Activated CD4-positive, CD25-positive, alpha-beta regulatory T cell (primary cell): ENCODE measurements at places on chromosomes 6 and 20.

- no peak for DNase-seq
These were observed 12.1 kb upstream of the OCSTAMP start for GRCh38 chr20:46562373-46563169.

GRCh38 chr6:164337024-164337924 lies 922.8 kb downstream of the QKI start:
- DNase-seq: no peak

- DNase-seq: no peak
These were observed 154.8 kb downstream of the RPS12 start for GRCh38 chr6:132969196-132969595.

GRCh38 chr20:57960803-57961575 lies 251.2 kb upstream of the PMEPA1 start:
- no peak for DNase-seq

- DNase-seq: no peak
These were observed 1.5 kb downstream of the MMP24OS start for GRCh38 chr20:35276408-35276807.

DNA sequence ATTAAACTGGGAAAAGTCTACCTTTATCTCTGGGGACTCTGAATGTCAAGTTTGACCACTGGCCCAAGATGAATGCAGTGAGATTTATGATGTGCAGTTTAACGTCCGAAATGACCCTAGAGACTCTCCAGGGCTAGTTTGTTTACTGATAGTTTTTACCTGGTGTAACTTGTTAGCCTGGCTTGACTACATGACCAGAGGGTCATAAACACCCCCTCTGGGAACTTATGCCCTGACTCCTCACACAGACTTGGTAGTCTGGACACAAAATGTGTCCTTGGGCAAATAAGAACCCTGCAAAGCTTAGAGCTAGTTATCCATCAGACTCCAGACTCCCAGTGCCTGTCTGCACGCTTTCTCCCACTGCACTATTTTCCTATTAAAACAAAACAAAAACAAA lies 606.5 kb downstream of the HACE1 start:
- no peak for DNase-seq

GRCh38 chr6:22965889-22966288 lies 396.5 kb downstream of the HDGFL1 start:
- no peak for DNase-seq

DNA sequence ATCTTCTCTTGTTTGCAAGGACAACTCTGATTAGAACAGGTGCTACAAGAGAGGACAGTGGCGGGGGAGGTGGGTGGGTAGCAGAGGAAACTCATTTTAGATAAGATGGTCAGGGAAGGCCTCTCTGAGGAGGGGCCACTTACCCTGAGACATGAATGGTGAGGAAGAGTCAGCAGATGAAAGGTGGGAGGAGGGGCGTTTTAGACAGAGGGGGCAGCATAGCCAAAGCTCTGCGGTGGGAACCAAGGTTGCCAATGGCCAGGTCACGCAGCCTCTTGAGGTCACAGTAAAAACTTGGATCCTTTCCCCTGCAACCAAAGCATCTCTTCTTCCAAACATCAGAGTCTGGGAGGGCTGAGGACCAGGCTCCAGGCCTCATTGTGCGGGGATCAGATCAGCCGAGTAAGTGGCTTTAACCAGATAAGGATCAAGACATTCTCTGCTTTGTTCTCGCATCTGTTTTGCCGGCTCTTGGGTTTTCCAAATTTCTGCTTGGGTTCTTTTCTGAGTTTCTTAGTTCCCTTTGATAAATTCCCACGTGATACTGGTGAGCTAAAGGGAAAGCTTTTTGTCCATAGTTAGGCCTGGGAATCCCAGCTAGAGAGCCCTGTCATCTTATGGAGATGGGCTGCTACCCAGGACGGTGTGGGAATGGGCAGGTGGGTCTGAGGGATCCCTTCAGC lies 5.5 kb upstream of the CD40 start:
- no peak for DNase-seq

DNA sequence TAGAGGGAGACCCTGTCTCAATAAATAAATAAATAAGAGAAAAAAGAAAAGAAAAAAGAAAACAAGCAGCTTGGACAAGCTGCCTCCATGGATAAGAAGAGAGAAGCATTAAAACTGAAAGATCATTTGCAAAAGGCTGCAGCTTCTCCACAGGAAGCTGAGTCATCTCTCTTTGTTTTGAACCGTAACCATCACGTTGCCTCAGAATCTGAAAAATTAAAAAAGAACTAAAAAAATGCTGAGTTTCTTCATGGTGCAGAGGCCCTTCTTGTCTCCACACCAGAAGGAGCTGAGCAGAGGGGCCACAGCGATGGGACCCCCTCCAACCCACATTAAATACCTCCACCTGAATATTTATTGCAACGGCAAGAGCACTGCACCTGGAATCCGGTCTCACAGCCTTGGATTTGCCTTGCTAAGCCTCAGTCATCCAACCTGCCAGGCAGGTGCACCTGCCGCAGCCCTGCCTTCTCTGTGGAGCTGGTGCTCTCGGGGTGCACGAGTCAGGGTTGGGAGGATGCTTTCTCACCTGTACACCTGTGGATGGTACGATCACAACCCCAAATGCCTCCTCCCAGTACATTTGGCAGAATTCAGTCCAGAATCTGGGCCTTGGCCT lies 28.1 kb downstream of the TOX2 start:
- DNase-seq: no peak

DNA sequence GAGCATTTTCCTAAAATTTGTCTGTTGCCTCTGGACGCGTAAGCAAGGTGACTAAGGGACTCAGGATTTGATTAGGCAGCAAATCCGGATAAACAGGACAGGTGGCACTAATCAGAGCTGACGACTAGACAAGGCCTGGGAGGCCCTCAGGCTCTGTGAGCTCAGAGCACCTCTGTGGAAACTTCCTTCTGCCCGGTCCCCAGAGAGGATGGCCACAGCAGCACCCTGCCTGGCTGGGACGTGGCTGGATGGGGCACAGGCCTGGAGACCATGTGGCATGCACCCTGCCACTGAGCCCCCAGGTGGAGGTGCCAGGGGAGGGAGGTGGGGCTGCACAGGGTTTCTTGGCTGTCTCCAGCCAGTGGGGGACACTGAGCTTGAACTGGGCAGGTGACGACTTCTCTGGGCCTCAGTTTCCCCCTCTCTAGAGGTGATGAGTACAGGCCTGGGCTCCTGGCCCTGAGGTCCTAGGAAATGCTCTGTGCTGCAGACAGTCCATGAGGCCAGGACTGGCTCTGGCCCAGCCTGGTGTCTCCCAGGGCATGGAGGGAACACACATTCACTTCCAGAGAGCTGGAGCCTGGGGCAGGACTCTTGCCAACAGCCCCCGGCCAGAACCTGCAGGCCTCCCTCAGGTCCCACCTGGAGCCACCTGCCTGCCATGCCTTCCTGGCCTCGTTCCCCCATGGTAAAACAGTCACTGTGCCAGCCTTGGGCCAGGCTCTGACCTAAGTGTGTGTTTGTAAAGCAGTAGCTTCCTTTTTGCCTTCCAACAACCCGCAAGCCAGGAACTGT lies 39.6 kb upstream of the STX16 start:
- DNase-seq: no peak

DNA sequence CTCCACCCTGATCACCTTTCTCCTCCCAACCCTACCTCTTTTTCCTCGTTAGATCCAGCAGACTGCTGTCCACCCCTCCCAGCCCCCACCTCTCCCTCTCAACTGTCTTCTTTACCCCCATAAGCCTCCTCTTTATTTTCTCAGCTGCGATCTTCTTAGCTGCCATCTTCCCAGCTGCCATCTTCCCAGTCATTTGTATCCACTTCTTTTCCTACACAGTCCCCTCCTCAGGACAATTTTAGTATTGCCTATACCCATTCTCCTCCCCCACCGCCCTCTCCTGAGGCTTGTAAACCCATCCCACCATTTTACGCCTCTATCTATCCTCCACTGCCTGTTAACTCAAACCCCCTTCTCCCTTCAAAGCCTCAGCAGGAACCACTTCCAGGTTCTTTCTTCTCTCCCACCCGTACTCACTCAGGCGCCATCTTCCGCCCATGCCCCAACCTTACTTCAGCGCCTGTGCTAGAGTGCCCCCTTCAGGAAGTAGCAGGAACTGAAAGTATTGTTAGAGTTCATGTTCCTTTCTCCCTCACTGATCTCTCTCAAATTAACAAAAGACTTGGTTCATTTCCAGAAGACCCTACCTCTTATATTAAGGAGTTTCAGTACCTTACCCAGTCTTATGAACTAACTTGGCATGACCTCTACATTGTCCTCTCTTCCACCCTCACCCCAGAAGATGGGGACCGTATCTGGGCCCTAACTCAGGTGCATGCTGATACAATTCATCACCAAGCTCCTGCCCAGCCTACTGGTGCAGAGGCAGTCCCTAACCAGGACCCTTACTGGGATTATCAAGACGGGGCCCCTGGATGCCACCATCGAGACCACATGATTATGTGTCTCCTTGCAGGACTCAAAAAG lies 236.0 kb downstream of the ADGRG6 start:
- DNase-seq: no peak

- DNase-seq: no peak
These were observed 2.8 kb upstream of the ZCCHC3 start for GRCh38 chr20:294602-295001.

- no peak for DNase-seq
These were observed 65.4 kb upstream of the SLC22A16 start for GRCh38 chr6:110541701-110542309.

DNA sequence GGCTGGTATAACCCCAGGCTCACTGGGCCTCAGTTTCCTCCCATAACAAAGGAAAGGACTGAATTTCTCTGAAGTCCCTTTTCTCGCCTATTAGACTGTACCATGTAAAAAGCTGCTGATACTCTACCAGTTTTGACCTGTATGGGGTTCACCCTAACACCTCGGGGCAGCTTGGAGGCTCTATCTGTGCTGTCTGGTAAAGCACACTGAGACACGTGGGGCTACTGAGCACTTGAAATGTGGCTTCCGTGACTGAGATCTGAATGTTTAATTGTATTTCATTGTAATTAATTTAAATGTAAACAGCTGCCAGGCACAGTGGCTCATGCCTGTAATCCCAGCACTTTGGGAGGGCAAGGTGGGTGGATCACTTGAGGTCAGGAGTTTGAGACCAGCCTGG lies 24.0 kb downstream of the BMP7 start:
- no peak for DNase-seq

GRCh38 chr20:5835321-5835821 lies 85.2 kb downstream of the SHLD1 start:
- no peak for DNase-seq

DNA sequence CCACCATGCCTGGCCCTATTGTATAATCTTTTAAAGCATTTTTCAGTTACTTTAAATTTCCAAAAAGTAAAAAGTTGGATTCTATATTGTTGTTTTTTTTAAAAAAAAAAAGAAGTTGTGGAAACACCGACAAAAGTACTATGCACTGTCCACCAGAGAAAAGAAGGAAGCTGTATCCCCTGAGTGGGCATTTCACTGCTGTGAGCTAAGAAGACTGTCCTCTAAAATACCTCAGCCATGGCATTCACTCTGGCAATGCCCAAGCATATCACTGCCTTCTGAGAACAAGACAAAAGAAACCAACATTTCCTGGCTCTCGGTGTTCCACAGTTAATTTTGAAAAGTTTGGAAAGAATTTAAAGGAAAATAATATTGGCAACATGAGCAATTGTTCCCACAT lies 117.8 kb downstream of the IPCEF1 start:
- DNase-seq: no peak

DNA sequence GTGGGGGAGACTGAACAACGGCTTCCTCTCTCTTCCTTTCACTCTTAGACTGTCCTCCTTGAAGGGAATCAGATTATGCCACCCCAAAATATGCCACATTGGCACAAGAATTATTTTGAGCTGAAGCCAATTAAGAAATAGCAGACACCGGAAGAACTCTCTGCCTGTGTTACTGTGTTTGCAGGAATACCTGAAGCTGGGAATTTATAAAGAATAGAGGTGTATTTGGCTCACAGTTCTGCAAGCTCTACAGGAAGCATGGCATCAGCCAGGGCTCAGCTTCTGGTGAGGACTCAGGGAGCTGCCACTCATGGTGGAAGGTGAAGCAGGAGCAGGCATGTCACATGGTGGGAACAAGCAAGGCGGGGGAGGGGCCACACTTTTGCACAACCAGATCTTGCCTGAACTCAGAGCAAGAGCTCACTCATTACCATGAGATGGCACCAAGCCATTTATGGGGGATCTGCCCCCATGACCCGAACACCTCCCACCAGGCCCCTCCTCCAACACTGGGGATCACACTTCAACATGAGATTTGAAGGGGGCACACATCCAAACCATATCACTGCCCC lies 46.0 kb downstream of the PCNA start:
- DNase-seq: no peak

DNA sequence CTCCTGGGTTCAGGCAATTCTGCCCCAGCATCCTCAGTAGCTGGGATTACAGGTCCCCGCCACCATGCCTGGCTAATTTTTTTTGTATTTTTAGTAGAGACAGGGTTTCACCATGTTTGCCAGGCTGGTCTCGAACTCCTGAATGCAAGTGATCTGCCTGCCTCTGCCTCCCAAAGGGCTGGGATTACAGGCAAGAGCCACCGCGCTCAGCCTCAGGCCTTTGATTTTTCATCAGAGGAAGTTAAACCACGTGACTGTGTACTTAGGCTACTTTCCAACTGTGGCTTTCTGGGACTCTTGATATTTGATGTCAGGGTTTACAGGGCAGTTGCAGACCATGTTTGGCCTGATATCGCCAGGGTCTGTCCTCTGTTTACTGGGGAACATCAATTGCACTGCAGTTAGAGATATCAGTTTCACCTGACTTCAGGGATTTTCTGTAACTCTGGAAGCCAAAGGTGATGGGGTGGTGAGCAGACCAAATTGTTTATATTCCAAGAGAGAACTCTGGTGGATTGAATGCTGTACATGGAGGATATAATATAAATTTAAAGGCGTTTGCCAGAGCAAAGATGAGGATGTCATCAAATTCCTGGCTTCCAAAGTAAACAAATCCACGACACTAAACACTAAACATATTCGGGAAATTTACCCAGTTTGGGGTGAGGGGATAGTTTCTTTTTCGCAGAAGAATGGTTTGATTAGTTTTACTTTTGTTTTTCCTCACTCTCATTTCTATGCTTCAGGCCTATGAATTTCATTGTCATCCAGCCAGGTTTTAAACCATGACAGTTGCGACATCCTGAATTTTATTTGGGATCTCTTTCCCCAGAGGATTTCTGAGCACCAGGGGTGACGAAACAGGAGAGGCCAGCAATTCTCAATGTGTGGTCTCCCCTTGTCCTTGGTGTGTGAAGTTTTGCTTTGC lies 4.2 kb downstream of the PSMF1 start:
- no peak for DNase-seq

DNA sequence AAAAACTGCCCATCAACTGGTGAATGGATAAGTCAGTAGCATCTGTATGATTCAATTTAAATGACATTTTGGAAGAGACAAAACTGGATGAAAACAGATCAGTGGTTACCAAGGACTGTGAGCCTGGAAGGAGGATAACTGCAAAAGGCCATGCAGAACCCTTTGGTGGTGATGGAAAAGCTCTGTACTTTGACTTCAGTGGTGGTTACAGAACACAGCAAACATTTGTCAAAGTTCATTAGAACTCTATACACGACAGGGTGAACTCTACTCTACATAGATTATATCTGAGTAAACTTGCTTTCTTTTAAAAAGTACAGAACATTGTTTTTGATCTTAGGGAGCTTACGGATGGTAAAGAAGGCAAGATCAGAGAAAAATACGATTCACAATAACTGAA lies 111.9 kb upstream of the HTR1E start:
- no peak for DNase-seq
